ENCODE measurements at places on chromosomes 3 and 15.

DNA sequence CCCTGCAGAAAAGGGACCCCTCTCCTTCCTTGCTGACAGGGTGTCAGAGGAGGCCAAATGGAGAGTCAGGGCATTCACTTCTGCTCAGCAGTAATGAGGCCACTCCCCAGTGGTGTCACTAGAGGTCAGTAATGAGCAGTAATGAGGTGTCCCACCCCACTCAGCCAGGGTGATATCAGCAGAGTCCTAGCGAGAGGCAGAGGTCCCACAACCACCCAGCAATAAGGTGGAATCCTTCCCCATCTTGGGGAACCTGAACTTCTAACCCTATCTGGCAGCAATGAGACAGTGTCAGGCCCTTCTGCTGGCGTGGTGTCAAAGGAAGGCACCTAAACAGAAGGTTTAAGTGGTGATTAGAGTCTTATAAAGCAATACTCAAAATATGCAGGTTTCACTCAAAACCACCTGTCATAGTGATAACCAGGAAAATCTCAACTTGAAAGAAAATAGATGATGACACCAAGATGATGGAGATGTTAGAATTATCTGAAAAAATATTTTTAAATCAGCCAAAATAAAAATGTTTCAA is 12.9 kb downstream of the OCA2 start:
- DNase-seq, result no peak

GRCh38 chr15:101458158-101458900 is 31.2 kb downstream of the PCSK6 start:
- DNase-seq, result no peak

DNA sequence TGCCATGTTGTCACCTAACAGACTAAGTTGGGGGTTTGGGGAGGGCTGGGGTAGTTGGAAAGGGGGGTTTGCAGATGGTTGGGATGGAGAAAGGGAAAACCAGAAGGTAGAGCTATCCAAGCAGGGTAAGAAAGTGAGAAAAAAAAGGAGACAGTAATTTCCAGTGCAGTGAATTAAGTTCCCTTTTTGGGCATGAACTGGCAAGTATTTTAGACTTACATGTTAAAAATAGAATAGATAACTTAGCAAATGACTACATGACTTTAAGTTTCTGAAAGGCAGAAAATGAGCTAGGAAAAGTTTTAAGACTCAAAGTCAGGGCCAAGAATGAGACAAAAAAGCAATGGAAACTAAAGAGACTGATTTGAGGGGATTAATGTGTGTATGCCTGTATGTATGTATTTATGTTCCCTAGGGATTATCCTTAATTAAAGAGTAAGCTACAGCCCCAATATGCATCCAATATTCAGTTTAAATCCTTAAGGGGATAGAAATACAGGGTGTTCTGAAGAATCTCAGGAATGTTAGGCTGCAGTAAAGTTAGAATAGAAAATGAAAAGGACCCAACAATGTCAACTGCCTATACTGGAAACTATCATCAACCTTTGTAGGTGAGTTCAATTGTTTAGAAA is 285.2 kb upstream of the MME start:
- no peak for DNase-seq

- no peak for DNase-seq
These were observed 447.4 kb upstream of the PROK2 start for GRCh38 chr3:72232331-72232730.

GRCh38 chr15:82128401-82129148 is 82.8 kb upstream of the MEX3B start:
- DNase-seq, result no peak
